ENCODE measurements at places on chromosomes 4 and X.

DNA sequence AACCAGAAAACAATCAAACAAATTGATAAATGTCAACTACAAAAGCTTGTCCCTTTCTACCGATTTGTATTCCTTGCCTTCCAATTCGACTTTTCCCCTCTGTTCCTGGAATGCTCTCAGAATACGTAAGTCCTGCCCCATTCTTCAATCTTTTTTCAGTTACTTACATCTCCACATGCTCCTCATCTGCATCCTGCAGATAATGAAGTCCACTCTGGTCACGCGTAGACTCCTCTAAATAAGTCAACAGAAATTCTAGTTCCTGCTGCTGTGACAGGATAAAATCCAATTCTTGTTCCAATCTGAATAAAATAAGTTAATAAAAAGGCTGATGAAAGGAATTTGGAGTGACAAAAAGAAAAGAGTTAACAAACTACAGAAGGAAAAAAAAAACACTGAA lies 34.4 kb upstream of the RBM41 start:
- peak; percentile 4 for DNase-seq

DNA sequence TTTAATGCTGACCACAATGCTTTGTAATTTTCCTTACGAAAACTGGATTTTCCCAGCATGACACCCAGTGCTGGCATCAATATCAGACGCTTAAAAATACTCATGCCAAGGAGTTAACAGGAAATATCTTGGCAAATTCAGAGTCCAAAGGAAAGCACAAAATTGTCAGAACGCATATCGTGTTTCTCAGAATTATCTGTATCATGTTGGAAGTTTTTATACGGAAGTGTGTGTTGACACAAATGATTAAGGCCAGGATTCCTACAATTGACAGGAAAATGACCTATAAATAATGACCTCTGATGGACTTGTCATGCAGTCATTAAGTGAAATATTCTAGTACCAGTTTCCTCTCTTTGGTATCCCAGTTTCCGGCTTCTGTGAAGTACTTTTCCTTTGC lies 132.1 kb upstream of the TLL1 start:
- DNase-seq = no peak

- no peak for DNase-seq
Measured at GRCh38 chr4:23368081-23368697, 521.7 kb downstream of the PPARGC1A start.

- no peak for DNase-seq
Measured at GRCh38 chr4:31737419-31737818, 1017.2 kb downstream of the PCDH7 start.

DNA sequence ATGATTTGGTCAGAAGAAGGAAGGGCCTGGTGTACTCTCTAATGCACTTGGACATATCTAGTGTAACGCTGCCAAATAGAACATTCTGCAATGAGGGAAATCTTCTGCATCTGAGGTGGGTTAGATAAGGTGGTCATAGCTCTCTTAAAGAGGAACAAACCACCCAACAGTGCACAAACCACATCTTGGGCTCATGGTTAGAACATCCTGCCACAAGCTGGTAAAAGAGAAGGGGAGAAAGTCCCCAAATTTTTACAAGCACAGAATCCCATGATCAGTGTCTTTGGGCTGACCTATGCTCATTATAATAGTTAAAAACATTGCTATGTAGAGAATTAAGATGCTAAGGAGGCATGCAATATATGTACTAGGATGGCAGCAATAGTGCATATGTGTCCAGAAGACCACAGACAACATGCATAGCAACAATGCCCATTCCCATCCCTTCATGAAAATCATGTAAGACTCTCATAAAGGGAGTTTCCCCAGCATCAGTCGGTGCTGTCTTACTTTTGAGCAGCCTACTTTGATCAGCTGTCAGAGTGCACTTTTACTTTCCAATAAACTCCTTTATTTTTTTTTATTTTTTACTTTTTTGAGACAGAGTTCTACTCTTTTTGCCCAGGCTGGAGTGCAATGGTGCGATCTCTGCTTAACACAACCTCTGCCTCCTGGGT lies 99.7 kb upstream of the SLC7A11 start:
- DNase-seq = no peak

DNA sequence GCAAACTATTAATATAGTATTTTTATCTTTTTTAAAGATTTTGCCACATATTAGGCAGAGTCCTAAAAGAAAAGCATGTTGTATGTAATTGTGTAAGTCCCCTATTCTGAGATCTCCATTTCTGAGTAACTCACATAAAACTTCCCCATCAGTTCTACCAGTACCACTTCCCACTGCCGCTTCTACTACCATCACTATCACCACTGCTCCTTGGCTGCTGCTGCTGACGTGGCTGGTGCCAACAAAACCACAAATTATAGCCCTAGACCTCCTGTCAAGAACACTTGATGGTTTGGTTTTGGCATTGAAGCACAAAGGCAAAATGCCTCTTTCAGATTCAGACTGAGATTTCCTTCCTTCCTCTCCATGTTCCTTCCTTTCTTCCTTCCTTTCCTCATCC lies 106.4 kb downstream of the MMRN1 start:
- DNase-seq = no peak

DNA sequence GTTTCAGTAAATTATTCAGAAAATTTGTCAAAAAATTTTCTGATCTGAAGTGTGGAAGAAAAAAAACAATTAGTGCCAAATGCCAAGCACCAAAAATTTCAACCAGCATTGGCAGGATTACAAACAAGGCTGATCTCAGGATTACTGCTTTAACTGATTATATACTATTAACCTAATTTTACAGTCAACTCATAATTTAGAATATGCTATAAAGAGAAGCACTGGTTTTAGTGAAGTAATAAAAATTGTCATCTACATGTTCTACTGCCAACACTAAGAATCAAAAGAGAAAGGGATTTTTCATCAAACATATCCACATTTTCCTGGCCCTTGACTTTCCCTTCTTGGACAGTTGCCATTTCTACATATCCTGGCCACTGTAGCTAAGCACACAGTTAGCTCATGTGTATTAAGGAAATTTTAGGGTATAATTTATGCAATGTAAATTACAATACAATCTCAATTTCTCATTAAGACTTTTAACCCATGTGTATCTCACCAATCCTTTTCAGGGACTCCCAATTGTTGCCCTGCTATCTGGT lies 33.8 kb downstream of the THOC2 start:
- DNase-seq = no peak

DNA sequence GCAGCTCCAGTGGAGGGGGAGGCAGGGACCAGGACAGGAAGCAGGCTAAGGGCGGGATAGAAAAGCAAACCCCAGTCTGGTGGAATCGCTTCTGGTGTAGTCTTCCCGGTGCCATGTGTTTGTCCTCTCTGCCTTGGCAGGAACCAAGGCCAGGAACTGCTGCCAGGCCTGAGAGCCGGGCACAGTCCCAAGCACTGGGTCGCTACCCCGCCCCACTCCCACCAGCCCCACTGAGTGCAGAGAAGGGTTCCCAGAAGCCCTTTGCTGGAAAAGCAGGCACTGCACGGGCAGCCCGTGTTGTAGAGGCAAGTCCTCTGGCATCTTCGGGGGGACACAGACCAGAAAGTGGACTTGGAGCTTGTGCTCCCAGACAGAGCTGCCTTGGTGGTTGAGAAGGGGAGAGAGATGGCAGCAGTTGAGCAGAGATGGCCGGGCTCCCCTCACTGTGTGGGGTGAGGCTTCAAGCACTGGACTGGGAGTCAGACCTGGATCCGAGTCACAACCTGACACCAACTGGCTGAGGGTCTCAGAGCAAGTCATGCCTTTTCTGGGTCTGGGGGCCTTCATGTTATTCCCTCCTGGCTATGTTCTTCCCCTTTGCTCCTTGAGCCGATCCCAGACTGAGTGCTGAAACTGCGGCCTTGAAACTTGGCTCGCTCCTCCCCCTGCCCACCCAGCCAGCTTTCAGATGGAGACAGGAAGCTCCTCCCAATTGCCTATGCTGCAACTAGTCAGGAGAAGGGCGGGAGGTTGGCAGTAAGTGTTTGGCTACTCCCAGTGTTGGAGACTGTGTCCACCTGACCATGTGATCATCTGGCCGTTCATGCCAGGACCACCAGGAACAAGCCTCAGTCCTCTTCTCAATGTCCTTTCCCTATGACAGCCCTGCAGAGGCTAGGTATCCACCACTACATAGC lies 59.7 kb upstream of the MTM1 start:
- no peak for DNase-seq

- no peak for DNase-seq
Measured at GRCh38 chr4:99968330-99968729, 18.3 kb upstream of the H2AZ1 start.

DNA sequence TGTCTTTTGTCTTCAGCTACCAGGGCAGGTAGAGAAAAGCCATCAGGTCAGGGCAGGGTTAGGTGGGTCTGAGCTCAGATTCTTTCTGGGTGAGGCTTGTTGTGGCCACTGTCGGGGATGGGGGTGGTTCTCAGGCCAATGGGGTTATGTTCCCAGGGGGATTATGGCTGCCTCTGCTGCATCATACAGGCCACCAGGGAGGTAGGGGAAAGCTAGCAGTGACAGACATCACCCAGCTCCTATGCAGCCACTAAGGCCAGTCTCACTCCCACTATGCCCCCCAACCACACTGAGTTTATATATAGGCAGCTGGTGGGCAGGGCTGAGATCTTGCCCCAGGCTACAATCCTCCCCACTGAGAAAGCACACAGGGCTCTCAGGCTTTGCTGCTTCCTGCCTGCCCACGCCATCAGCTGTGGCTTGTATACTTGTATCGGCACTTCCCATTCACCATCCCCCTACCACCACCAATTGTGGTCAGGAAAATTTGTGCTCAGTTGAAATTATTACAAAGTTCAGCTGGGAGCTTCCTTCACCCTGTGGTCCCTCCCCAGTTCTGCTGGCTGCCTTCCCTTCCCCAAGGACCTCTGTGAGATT lies 72.6 kb upstream of the PTPN13 start:
- DNase-seq = no peak

DNA sequence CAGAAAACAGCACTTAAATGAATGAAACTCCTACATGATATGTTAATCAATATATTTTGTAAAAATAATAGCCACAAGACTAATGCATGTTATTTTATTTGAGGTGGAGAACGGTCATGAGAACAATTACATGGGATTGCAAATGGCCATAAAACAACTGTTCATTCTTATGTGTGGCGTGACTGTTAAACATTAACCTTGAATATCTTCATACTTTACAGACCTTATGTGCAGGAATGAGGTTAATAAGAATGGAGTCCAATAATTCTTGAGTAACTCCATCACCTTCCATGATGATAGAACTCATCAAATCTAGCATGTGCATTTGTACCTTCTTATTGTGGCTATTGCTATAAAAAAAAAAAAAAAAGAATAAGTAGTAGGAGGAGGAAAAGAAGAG lies 55.3 kb downstream of the PDS5A start:
- no peak for DNase-seq

DNA sequence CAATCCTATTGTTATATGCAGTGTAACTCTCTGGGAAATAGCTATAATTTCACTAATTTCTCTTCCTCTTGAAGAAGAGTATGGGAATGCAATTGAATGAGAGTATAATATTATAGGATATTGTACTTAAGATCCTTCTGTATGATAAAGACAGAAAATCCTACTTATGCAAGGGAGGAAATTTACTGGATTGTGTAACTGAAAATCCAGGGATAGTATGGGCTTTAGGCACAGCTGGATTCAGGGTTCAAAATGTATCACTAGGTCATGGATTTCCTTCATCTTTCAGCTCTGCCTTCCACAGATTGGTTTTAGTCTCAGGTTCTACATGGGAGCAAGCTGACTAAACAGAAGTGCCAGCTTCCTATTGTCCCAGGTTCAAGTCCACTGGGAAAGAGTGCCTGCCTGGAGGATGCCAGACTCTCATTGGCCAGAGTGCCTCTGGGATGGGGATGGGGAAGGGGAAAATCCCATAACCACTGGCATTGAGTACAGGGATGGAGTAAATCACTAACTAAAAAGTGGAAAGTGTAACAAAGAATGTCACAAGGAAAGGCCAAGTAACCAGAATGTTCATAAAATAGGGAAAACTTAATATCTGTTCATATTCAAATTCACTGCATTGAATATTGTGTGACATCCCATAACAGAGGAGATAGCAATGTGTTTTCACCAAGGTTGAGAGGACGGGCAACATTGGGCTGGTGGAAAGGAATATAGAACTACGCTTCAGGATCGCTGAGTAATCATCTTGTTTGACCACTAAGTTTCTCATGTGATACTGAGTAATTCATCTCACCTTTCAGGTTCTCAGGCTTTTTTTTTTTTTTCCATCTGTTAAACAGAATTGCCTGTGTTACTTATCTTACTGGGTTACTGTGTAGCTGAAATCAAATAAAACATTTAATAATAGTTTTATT lies 75.7 kb downstream of the ANXA3 start:
- no peak for DNase-seq

- DNase-seq = no peak
Measured at GRCh38 chrX:14670819-14671218, 141.5 kb downstream of the GLRA2 start.

GRCh38 chr4:15402974-15403373 lies 24.9 kb upstream of the C1QTNF7 start:
- no peak for DNase-seq

DNA sequence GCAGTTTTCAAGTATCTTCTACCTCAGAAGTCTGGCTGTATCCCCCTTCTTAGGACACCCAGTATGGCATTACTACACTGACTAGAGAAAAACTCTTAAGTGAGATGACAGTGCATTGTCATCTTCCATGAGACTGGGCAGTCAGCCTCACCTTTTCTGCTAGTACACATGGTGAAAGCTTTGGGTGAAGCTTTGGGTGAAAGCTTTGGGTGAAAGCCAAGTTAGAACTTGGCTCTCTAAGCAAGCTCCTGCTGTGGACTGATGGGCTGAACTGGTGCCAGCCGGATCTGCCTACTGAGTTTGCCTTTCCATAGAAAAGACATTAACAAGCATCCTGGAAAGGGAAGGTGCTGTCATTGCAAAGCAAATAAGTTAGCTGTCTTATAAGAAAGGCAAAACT lies 8.8 kb downstream of the EPHA5 start:
- no peak for DNase-seq

GRCh38 chrX:84336646-84337045 lies 148.6 kb upstream of the RPS6KA6 start:
- DNase-seq = no peak

DNA sequence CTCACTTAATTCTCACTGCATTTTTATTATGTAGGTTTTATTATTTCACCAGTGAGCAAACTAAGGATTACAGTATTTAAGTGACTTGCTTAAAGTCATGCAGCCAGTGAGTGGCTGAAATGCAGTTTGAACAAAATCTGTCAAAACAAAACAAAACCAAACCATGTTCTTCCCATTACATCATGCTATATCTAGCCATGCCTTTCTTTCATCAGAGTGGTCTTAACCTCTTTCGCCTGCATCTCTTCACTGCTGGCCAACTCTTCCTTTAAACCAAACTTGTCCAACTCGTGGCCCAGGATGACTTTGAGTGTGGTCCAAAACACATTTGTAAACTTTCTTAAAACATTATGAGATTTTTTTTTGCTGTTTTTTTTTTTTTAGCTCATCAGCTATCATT lies 223.2 kb downstream of the PCDH7 start:
- DNase-seq = no peak

- no peak for DNase-seq
Measured at GRCh38 chr4:182881914-182882313, 35.3 kb downstream of the DCTD start.

DNA sequence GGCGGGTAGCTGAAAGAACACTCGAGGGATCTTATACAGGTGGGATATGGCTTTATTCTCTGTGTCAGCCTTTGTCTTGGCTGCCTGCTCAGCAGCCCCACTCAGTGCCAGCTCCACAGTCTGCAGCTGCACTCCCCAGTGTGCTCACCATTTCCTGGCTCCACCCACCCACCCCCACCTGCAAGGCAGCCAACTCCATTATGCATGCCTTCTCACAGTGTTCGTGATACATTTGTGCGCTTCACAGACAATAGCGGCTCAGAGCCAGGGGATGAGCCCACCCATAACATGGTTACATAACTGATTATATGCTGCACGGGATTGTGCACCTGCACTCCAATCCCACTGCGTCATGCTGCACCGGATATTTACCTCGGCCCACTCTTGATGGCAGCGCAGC lies 8.8 kb upstream of the TMEM128 start:
- no peak for DNase-seq

Measured in hematopoietic multipotent progenitor cell treated with erythropoietin and hydrocortisone succinate and interleukin-3 and kit ligand, for 15 days (in vitro differentiated cells).